ENCODE measurements at places on chromosomes 6 and 20. TPM values are rescaled to one million over a fixed set of nuclear protein-coding genes. Genes with fewer than 3 reads are reported as not detected.

BPIFA1 gene
- total RNA-seq, result not detected

DEFB124 gene
- total RNA-seq, result not detected

- H3K4me1 ChIP-seq, result no peaks in the 10 kb centered on the region
- DNase-seq, result no peak
These were observed 36.6 kb upstream of the HIVEP1 start for GRCh38 chr6:11975353-11975977.

- no peak overlapping the region for H3K4me3 ChIP-seq
- H3K27me3 ChIP-seq, result peaks cover 38% of the 10 kb centered on the region
- H3K36me3 ChIP-seq, result no peaks in the 10 kb centered on the region
- no peak overlapping the region for H3K27ac ChIP-seq
These were observed 845 bp upstream of the ANKRD60 start for GRCh38 chr20:58229198-58229798.

RPS18 gene
- 3,121 TPM for total RNA-seq

ROS1 gene
- not detected for total RNA-seq

- no peaks in the 10 kb centered on the region for H3K27me3 ChIP-seq
- no peaks in the 10 kb centered on the region for H3K4me1 ChIP-seq
- no peak overlapping the region for H3K4me3 ChIP-seq
- no peak for DNase-seq
These were observed 597.5 kb downstream of the TBC1D32 start for GRCh38 chr6:120736740-120737139.

GPRC6A gene
- not detected for total RNA-seq

COL11A2 gene
- total RNA-seq, result 1.0 TPM

VSTM2L gene
- 0.44 TPM for total RNA-seq

GRCh38 chr6:55530931-55531330 lies 48.1 kb downstream of the HMGCLL1 start:
- H3K27me3 ChIP-seq, result no peaks in the 10 kb centered on the region
- DNase-seq, result no peak
- no peak overlapping the region for H3K4me3 ChIP-seq
- no peak overlapping the region for H3K27ac ChIP-seq
- H3K4me1 ChIP-seq, result no peaks in the 10 kb centered on the region

DNA sequence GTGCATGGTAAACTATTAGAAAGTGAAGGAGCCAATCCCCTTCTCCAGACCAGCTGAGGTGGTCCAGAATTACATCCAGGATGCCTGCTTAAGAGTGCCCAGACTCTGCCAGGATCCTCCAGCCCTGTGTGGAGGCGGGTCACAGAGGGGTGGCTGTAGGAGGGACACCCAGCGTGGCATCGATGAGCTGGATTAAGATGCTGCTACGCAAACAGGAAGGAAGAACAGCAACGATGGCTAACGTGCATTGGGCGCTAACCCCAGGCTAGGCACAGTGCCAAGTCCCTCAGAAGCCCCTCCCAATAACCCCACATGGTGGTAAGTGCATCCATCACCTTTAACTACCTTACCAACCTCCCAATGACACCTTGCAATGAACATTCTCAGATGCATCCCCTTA lies 63.9 kb upstream of the MRPS10 start:
- no peaks in the 10 kb centered on the region for H3K4me1 ChIP-seq
- no peaks in the 10 kb centered on the region for H3K36me3 ChIP-seq
- no peak overlapping the region for H3K4me3 ChIP-seq
- H3K27ac ChIP-seq, result peak overlapping the region; percentile 56

FNDC1 gene
- total RNA-seq, result 10.1 TPM

- no peaks in the 10 kb centered on the region for H3K36me3 ChIP-seq
- no peaks in the 10 kb centered on the region for H3K27me3 ChIP-seq
- no peak overlapping the region for H3K4me3 ChIP-seq
- DNase-seq, result no peak
These were observed 15.2 kb downstream of the KIF25 start for GRCh38 chr6:168012431-168013249.

DNA sequence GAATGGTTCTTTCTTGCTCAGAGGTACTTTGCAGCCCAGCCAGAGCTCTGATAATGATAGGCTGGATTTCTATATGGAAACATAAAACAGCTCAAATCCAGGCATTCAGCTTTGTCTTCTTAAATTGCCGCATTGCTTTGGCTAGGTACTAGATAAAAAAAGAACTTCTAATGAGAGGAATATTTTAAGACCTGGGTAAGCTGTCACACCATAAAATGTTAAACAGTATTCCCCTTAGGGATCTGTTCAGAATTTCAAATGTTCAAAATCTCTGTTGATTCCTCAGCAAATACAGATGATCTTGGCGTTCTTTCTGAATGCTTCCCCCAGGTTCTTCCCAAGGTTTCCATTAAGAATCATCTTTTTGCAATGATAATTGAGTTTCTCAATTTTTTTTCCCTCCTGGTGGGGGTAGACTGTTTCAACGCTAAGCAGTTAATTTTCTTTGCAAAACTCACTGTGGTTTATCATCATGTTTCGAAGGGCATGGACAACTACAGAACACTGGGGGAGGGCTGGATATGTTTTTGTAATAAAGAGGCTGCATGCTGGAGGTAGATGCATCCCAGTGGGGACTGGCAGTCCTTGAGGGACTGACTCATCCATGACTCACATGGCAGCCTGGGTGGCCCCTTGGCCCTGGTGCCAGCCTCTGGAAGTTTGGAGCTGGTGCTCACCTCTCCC lies 31.0 kb downstream of the TIAM2 start:
- H3K36me3 ChIP-seq, result no peaks in the 10 kb centered on the region
- no peaks in the 10 kb centered on the region for H3K27me3 ChIP-seq
- no peaks in the 10 kb centered on the region for H3K4me1 ChIP-seq
- no peak for DNase-seq
- no peak overlapping the region for H3K4me3 ChIP-seq
- H3K27ac ChIP-seq, result no peak overlapping the region

DDO gene
- 2.0 TPM for total RNA-seq

- no peaks in the 10 kb centered on the region for H3K36me3 ChIP-seq
- H3K4me3 ChIP-seq, result no peak overlapping the region
- H3K27ac ChIP-seq, result no peak overlapping the region
- no peaks in the 10 kb centered on the region for H3K4me1 ChIP-seq
- no peaks in the 10 kb centered on the region for H3K27me3 ChIP-seq
These were observed 232.0 kb downstream of the BCAS1 start for GRCh38 chr20:53838311-53838868.

DNA sequence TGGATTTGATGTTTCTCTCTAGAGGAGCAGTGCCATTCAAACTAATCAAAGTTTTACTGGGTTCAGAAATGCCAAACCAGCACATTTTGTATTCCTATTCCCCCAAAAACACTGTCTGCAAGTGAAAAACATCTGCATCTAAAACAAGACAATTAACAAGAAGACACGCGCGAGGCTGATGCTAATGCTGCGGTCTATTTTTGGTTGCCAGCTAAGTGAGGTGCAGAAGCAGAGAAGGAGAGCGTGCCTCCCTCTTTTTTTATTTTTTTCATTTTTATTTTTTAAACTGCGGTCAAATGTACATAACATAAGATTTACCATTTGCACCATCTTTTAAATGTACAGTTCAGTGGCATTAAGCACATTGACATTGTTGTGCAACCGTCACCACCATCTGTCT lies 641.1 kb downstream of the DHX35 start:
- H3K4me1 ChIP-seq, result no peaks in the 10 kb centered on the region
- no peaks in the 10 kb centered on the region for H3K36me3 ChIP-seq
- H3K4me3 ChIP-seq, result no peak overlapping the region
- DNase-seq, result no peak

DNA sequence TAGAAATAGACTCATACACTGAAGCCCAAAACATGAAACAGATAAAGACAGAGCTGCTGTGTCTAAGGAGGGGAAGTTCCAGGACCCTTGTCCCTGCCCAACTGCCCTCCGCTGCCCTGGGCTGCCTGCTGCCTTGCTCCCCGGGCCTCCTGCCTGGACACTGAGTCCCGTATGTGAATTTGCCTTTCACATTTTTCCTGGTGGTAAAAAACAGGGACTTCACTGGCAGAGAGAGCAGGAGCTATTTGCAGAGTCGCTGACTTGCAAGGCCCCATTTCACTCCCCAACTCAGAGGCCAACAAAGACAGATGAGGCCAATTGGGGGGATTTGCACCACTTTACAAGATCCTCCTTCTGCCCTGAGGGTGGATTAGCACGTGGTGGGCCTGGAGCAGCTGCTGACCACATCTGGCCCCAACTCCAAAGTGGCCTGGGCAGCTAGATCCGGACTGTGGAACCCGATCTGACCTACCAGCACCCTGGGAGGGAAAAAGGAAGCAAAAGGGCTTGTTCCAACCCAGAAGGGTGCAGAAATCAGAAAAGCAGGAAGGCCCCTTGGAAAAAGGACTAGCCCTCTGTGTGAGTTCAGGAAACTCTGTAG lies 61.4 kb downstream of the NOL4L start:
- no peaks in the 10 kb centered on the region for H3K4me1 ChIP-seq
- H3K36me3 ChIP-seq, result no peaks in the 10 kb centered on the region
- H3K27ac ChIP-seq, result no peak overlapping the region
- no peak overlapping the region for H3K4me3 ChIP-seq
- DNase-seq, result no peak

GRCh38 chr6:13445005-13445743 lies 42.2 kb downstream of the GFOD1 start:
- no peaks in the 10 kb centered on the region for H3K36me3 ChIP-seq
- H3K27ac ChIP-seq, result peak overlapping the region; percentile 54
- no peaks in the 10 kb centered on the region for H3K27me3 ChIP-seq
- H3K4me3 ChIP-seq, result no peak overlapping the region

DNA sequence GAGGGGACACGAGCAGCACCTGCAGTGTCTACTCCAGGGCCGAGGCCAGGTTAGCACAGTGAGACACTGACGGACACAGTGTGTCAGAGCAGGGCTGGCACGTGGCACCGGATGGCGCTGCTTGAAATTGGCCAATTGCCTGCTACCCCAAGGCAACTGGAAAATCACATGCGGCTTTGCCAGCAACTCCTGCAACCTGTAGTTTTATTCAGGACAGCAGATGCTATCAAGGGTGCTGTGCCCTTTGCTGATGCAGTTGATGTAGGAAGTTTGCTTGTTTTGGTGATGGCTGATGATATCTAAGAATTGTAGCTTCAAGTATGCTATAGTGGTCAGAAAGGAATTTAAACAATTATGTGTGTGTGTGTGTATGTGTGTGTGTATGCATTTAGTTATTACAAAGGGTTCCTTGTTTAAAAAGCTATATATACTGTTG lies 25.9 kb downstream of the RIN2 start:
- H3K27me3 ChIP-seq, result no peaks in the 10 kb centered on the region
- H3K4me1 ChIP-seq, result peaks cover 9% of the 10 kb centered on the region
- no peaks in the 10 kb centered on the region for H3K36me3 ChIP-seq
- H3K4me3 ChIP-seq, result no peak overlapping the region

INSM1 gene
- total RNA-seq, result not detected

DNA sequence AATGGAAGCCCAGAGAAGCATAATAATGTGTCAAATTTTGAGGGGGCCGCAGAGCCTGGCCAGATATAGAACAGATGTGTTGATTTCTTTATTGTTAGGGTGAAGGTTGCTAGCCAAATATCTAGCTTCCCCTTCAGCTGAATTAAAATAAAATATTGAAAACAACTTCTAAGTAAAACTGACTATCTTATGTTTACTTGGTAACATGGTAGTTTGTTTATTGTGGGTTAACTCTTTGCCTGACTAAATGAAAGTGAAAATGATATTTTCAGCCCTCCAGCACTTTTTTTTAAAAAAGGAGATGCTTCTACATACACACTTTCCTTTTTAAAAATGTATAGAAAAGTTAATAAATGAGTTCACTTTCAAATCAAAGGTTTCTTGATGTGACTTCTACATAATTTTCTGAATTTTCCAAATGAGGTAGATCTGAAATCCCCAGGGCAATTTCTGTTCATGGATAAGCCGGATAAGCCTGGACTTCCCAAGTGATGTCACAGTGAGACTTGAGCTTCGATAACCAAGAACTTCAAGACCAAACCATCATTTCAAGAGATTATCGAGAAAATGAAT lies 172.1 kb upstream of the OLIG3 start:
- no peaks in the 10 kb centered on the region for H3K36me3 ChIP-seq
- H3K4me1 ChIP-seq, result no peaks in the 10 kb centered on the region

GRCh38 chr6:15464211-15464725 lies 198.6 kb downstream of the DTNBP1 start:
- H3K27me3 ChIP-seq, result no peaks in the 10 kb centered on the region
- no peaks in the 10 kb centered on the region for H3K36me3 ChIP-seq
- no peak overlapping the region for H3K27ac ChIP-seq
- H3K4me1 ChIP-seq, result no peaks in the 10 kb centered on the region
- DNase-seq, result no peak

All from breast epithelium (tissue), 4 donors.